ENCODE measurements at places on chromosomes 3 and 15.

DNA sequence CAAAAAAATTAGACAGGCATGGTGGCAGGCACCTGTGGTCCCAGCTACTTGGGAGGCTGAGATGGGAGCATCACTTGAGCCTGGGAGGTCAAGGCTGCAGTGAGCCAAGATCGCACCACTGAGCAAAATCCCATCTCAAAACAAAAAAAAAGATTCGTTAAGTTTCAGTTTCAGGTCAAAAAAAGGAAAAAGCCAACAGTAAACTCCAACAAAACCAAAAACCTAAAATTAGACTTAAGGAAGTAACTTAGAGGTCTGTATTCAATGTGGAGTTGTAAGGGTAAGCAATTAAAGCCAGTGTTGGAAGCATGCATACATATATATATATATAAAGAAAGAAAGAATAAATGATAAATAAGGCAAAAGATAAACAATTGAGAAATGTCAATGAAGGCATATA is 11.8 kb downstream of the KPNA1 start:
- DNase-seq = no peak

DNA sequence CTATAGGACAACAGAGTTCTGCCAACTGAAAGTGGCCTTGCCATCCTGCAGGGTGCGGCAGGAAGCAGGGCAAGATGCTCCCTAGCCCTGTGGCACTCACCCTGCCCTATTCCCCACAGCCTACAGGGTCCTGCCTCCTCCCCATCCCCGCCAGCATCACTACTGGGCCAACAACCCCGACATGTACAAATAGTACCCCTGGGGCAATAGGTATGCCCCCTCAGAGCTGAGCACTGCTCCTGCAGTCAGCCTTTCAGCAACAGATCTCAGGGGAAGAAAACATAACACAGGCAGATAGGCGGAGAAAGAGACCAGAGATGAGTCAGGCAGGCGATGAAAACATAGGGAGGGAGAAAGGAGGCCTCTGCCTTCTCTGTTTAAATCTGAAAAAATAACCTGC is 74.7 kb downstream of the XXYLT1 start:
- DNase-seq = peak; percentile 12

DNA sequence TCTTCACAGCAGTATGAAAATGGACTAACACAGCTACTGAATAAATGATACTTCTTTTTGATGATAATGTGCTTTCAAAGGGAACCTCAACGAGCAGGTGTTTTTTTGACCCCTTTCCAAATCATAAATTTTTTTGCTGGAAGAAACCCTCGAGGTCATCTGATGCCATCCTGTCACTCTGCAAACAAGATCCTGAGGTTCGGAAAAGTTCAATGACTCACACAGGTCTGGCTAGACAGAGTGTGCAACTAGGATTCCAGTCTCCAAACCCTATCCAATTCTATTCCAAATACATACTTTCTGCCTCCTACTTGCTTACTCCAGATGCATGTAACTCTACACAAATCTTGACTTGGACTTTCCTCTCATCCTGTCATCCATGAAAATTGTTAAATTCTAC is 124.7 kb downstream of the NEDD4 start:
- no peak for DNase-seq

DNA sequence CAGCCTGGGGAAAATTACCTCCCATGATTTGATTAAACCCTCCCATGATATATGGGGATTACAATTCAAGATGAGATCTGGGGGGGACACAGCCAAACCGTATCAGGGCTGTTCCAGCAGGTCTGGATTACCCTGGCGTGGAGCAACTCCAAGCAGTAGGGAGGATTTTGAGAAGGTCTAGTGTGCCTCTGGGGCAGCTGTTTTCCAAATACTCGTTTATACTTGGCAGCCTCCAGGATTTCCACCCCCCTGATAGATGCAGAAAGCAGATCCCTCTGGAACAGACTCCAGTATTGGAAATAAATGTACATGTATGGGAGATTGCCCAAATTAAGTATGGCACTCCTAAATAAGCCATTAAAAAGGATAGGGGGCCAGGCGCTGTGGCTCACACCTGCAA is 7.7 kb upstream of the IRAK2 start:
- DNase-seq = peak; percentile 46

- DNase-seq = no peak
These were observed 31.6 kb upstream of the SNRPA1 start for GRCh38 chr15:101326462-101327146.

- DNase-seq = no peak
These were observed 224.3 kb upstream of the SOX2 start for GRCh38 chr3:181487236-181487978.

DNA sequence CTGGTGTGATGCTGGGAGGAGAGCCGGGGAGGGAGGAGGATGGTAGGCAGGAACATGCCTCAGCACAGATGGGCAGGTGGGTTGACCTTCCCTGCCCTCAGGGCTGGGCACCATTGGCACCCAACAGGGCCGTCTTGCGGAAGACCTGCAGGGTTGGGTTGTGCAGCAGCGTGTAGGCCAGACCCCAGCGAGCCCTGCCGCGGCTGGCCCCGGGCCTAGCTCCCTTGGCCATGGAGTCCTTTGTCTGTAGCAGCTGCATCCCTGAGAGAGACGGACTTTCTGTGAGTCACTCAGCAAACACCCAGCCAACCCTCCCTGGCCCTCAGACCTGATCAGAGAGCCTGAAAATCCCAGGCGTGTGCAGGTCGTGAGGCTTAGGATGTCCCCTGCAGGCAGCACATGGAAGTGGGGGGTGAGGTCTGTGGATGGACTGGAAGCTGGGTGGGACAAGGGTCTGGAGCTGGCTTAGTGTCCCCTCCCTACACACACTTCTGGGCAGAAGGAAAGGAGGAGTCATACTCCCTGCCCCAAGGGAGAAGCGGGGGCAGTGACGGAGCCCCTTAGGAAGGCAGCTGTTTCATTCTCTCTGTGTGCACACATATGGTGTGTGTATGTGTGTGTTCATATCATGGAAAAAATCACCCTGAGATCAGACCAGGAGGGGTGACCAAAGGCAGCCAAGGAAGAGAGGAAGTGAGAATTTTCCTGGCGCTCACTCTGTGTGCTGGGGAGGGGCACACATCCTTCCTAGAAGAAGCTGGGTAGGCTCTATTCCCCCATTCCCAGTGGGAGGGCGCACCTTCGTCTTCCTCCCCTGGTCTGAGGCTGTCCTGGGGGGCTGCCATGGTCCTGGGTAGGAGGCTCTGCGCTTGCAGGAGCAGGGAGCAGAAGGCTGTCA is 6.7 kb downstream of the ISLR start:
- peak; percentile 69 for DNase-seq

DNA sequence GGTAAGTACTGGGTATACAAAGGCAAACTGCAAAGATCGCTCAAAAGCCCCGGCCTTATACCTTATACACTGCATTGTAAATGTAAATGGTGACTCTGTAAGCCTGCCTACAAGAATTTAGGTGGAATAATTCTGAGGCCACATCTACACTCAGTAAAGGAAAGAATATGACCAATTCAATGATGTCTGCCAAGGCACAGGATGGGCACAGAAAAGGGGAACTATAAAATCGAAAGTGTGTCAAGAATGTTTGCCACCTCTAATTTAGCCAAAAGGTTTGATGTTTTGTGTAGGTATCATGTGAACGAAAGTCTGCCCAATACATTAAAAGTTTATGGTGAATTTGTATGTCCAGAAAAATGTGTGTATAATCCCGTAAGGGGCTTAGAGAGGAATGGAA is 96.1 kb downstream of the FOXP1 start:
- DNase-seq = peak; percentile 48

DNA sequence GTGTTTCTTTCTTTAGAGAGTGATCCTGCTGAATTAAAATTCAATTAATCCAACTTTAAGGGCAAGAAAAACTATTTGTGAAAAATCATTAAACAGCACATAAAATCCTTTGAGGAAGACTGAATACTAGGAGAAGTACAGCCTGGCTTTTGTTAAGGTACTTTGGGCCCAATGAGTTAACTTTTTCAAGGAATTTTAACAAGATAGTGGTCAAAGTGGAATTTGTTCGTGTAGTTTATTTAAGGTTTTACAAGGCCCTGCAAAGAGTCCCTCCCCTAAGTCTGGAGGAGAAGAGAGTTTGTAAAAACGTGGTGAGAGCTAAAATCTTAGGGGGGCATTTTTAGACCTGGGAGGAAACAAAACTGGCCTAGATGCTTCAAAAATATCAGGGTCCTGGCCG is 26.0 kb upstream of the TRIM71 start:
- DNase-seq = no peak

DNA sequence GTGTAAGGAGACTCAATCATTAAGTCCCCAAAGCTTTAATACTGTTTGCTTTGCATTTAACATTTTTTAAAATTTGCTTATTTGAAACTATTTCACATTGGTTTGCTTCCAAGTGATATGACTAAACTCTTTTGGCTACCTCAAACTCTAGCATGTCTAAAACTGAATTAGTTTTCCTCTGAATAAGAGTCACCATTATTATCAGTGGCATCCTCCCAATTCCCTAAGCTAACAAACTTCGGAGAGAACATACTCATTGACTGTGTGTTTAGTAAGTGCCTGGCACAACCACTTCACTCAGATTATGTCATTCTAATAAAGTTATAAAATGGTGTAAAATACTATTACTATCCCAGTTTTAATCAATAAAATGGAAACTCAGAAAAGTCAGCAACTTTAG is 21.9 kb downstream of the ATOSA start:
- no peak for DNase-seq

DNA sequence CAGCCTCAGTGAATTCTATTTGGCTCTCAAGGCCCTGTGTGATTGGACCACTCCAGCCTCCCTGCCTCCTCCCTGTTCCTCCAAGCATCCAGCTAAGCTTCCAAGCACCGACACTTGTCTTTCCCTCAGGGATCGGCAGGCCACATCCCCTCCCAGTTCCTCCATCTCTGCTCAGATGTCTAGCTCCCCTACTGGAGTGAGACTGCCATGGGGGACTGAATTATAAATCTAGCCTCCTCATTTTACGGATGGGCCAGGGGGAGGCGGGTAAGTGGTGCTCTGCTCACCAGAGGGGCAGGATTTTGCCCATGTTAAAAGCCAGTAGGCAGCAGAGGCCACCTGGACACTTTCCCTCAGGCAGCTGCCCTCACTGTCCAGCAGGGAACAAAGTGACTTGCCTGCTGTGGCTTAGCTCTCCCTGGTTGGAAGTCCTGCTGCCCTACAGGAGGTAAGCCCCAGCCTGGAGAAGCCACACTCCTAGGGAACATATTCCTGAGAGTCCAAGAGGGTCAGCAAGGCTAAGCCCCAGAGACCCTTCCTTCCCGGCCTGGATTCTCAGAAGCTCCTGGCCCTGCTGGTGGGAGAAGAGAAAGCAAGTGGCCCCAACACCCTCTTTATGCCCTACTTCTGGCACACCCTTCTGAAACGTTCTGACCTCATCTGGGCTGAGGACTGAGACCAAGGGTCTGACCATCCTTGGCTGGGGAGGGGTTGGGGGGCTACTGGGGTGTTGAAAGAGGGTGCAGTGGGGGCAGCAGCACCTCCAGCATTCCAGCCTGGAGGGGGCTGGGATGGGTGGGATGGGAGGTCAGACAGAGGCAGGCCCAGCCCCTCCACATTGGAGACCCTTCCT is 9.1 kb upstream of the HHATL start:
- no peak for DNase-seq

- DNase-seq = no peak
These were observed 298.8 kb upstream of the UMPS start for GRCh38 chr3:124431331-124431994.

DNA sequence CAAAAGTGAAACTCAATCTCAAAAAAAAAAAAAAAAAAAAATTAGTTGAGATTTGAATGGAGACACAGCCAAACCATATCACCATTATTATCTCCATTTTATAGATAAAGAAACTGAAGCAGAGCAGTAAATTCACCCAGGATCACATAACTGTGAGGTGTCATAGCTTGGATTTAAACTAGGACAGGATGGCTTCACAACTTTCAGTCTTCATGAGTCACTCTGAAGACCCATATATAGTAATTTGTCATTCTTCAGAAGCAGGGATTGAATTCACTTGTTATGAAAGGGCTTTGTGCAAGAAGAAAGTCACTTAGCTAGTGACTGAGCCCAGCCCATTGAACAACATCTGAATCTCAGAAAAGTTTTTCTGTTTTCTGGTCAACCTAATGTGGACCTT is 60.5 kb upstream of the LRIG1 start:
- no peak for DNase-seq

GRCh38 chr15:82970078-82970686 is 15.8 kb upstream of the RAMAC start:
- no peak for DNase-seq

GRCh38 chr15:68751622-68752021 is 69.1 kb downstream of the ANP32A start:
- DNase-seq = no peak

- no peak for DNase-seq
These were observed 275.3 kb upstream of the GOLGA6L4 start for GRCh38 chr15:83960192-83960829.

DNA sequence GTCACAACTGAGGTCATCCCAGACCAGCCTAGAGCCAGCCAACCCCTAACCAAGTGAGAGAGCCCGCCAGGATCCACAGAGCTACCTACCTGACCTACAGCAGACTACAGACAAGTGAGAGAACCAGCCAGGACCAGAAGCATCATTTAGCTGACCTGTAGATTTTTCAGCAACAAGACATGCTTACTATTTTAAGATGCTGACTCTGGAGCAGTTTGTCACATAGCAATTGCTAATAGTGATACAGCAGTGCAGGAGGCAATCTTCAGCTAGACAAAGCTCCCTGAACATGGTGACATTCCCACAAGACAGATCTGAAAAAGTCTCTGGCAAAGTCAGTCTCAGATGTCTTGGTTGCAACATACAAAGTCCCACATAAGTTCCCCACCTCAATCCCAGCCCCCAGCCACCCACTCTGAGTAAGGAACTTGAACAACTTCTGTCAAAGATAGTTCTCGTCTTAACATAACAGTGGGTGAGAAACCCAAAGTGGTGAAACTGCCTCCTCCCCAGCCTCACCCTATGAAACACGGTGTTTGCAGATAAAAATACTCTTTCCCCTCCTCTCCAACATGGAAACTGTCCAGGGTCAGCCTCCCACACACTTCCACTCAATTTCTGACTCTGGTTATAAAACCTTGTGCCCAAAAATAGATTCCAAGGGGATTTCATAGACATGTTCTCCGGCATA is 120.3 kb upstream of the SLC6A11 start:
- no peak for DNase-seq

GRCh38 chr15:39597751-39598185 is 16.9 kb downstream of the THBS1 start:
- no peak for DNase-seq

- no peak for DNase-seq
These were observed 64.4 kb downstream of the ABI3BP start for GRCh38 chr3:100928638-100929428.

All from left hindlimb (tissue), 1 donor.